ENCODE measurements at places on chromosomes 11 and 22.
A peak's percentile ranks its signal among the peaks of the same experiment; 100 is the strongest.

DNA sequence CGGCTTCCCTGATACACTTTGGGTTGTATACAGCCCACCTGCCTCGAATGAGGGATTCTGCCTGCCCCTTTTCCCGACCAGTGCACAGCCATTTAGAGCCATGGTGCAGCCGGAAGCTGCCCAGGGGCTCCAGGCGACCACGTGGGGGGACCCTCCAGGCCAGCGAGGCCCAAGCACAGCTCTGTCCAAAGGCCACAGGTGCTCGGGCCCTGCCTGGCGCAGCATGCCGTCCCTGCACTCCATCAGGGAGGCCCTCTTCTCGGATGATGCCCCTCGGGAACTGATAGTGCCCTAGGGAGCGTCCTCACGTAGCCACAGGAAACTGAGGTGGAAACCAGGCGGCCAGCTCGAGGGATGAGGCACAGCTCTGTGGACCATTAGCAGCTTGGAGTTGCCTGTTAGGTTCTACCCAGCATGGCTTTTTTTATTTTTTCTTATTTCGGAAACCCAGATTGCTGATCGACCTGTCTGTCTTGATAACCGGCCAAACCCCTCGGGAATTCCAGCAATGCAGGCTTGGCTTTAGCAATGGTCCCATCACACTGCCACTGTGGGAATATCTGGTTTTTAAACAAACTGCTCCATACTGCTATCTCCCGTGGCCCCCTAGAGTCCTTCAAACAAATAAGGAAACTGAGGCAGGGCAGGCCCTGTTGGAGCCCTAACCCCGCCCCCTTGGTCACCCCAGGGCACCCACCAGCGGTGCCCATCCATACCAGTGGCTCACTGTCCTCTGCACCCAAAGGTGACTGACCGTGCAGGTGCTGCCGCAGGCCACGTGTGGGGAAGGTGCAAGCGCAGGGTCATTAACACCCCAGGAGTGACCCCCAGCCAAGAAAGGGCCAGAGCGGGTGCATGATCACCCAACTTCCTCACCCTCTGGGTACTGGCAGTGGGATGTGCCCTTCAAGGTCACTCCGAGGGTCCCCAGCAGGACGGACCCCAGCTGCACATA lies 8.0 kb downstream of the ANO1 start:
- DNase-seq: no peak

- DNase-seq: no peak
Observed at GRCh38 chr11:131190446-131190845, 180.0 kb upstream of the NTM start.

DNA sequence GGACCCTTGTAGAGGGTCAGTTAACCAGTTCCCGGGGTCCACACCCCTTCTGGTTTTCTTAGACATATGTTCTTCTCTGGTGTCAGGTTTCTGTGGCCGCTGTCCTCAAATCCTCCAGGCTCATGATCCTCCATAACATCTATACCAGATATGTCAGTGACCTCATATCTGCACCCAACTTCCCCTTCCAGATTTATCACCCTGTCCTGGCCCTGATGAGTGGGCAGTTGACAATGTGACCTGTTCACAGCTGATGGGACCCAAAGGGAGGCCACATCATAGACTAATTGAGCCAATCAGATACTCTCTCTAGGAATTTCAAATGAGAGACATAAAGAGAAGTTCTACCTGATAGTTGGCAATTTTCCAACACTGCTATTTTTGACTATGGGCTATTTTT lies 5.1 kb downstream of the DKK3 start:
- DNase-seq: no peak

- peak; percentile 81 for DNase-seq
Observed at GRCh38 chr11:110376711-110377324, 52.9 kb upstream of the FDX1 start.

DNA sequence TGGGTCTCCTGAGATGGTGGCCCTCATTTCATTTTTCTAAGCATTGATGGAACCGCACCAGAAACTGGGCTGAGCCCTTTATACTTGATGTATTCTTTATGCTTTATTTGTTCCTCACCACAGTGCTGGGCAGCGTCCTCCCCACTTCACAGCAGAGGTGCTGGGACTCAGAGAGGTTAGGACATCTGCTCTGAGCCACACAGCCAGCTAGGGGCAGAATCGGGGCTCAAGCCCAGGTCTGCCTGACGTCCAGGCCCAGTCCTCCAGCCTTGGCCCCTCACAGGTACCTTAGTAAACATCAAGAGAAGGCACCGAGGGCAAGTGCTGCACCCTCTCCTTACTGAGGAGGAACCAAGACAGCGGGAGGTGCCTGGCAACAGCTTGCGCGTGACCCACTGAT lies 20.2 kb upstream of the SHISAL1 start:
- no peak for DNase-seq

- no peak for DNase-seq
Observed at GRCh38 chr22:38704654-38705234, 1.0 kb upstream of the GTPBP1 start.

DNA sequence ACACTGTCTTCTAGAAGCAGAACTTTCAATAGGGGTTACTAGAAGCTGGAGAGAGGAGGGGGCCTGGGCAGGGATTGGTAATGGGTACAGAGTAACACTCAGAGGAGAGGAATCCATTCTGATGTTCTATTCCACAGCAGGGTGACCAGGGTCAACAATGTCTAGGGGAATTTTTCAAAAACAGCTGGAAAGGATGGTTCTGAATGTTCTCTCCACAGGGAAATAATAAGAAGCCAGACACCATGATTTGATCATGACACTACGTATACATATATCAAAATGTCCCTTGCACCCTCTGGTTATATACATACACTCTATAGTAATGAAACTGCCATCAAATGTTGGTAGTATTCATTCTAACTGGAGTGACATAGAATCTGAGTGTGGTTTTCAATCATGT lies 111.2 kb upstream of the TOP3B start:
- DNase-seq: no peak

GRCh38 chr11:9972989-9973388 lies 309.1 kb downstream of the SWAP70 start:
- peak; percentile 2 for DNase-seq

- DNase-seq: no peak
Observed at GRCh38 chr11:113992459-113993110, 17.7 kb downstream of the HTR3A start.

GRCh38 chr11:124301548-124301947 lies 12.2 kb downstream of the OR8D1 start:
- DNase-seq: no peak

- DNase-seq: no peak
Observed at GRCh38 chr11:86629045-86629706, 43.2 kb downstream of the ME3 start.

DNA sequence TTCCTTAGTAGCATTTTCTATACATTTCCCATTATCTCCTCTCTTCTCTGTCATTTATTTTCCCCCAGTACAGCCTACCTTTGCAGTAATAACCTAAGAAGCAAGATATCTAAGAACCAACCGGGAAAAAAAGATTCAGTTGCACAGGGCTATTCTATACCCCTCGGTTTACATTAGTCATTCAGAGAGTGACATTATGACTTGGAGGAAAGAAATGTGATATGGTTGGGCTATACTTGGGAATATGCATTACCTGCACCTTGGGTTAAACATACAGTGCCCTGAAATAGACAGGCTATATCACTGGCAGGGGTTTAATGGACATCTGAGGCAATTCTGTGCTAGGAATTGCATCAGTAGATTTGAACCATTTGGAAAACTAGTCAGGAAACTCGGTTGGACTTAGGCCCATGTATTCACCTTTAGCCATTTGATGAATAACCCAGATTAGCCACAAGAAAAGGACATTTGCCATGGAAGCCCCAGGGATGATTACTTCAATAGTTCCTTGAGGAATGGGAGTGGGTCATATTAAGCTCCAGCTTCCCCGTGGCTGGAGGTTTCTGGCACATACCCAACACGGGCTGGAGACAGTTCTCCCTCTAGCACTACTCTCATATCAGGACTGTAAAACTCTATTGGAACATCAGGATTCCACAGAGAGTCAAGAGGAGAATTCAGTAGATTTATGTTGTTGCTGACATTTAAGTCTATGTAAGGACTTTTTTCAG lies 973.2 kb downstream of the NTM start:
- no peak for DNase-seq

DNA sequence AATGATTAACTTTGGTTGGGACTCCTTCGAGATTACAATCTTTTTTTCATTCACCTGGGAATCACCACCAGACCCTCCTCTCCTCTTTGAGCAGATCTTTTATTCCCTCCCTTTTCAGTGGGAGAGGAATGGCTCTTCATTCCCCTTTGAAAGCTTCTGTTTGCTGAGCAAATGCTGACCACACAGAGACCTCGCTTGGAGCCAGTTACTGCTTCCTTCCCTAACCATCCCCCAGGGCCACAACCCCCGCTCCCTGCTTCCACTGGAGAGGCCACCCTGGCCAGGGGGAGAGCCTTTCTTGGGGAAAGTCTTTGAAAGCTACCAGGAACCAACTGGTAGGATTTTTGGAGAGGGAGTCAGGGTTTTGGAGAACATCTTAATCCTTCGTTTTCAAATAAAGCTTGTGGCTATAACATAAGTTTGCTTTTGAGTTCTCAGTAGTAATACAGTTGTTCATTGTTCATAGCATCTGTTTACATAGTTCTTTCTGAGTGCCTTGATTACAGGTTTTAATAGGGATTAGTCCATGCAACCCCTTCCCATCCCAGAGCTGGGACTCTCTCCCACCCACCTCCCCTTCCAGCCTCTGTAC lies 138.4 kb downstream of the DBX1 start:
- DNase-seq: no peak

GRCh38 chr11:61578819-61579675 lies 1.8 kb downstream of the SYT7 start:
- DNase-seq: no peak

DNA sequence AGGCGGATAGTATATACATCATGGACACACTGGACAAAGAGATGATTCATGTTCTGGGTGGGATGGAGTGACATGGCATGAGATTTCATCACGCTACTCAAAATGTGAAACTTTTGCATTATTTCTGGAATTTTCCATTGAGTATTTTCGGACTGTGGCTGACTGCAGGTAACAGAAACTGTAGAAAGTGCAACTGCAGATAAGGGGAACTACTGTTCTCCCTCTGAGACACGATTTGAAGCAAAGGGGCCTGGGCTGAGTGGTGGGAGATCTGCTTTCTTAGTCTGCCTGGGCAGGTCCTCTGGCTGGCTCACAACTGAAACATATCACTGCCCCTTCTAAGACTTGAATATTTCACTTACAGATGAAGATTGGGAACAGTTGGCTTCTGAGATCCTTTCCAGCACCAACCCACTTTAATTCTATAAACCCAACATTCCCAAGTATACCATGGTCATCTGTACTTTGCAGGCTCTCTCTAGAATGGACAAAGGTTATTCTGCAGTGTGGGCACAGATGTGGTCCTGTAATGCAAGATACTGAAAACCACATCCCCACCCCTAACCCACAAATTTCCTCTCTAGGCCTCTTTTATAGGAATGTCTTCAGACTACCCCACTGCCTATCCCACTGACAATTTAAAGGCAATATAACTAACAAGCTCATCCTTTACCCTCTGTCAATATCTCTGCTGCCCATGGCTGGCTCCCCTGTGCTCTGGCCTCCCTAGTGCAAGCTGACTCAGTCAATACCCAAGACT lies 121.1 kb downstream of the KCNC1 start:
- no peak for DNase-seq

- DNase-seq: no peak
Observed at GRCh38 chr11:85772695-85773094, 38.2 kb downstream of the SYTL2 start.

DNA sequence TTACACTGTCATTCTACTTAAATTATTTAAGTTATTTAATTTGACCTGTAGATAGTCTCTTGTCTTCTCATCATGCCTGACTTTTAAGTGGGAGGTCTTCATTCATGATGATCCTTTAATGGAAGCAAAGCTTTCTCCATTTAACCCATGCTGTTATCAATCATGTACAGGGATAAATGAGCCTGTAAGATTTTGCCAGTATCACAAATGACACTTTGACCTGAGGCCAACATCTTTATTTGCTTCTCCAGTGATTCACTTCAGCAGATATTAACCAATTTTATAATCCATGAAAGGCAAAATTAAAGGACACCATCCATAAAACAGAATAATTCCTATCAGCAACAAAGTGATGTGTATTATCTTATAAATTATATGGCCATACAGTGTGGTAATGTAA lies 7.7 kb downstream of the CCDC73 start:
- no peak for DNase-seq

DNA sequence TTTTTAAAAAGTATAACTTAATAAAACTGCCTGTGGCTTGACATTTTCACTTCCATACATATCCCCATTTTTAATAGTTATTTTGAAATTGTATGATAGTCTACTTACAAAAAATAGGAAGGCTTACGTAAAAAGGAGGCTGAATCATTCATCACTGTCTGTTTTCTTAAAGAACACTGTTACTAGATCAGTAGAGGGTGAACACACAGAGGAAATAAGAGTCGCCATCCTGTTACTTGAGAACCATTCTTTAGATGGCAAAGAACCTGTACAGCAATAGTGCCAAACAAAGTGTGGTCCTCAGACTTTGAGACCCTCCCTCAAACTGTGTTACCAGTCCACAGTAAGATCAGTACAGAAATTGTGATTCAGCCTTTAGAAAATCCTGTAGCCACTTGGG lies 180.7 kb downstream of the PGR start:
- no peak for DNase-seq

- no peak for DNase-seq
Observed at GRCh38 chr11:36449561-36450096, 60.4 kb downstream of the TRAF6 start.

- no peak for DNase-seq
Observed at GRCh38 chr11:32861850-32862577, 30.6 kb upstream of the QSER1 start.

DNA sequence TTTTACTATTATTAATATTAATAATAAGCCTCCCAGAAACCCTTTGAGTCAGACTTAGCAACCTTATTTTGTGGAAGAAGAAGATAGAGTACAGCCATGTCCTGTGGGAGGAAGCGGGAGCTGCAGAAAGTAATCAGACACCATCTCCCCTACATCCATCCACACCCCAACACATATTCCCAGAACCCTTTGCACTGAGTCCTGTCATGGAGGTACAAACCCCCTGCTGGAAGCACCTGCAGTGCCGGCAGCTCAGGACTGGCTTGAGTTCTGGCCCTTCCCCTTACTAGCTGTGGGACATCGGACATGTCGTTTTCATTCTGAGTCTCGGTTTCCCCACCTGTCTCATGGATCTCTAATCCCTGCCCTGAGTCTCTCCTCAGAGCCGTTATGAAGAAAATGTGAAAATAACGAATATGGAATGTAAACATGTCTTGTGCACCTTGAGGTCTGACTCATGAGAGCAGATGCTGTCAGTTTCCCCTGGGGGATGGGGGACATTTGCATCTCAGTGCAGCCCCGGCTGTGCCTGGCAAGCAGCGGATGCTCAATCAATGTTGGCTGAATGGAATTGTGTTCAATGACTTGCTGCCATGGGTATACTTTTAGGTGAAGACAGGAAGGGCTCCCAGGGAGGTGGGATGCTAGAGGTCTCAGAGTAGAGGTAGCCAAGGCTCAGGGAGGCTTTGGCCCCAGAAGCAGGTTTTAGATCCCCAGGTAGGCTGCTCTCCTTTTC lies 45.4 kb downstream of the TP53I11 start:
- no peak for DNase-seq

Measured in NCI-H510A treated with DMSO at 0.1 percent for 48 hours (cell line).